ENCODE measurements at places on chromosomes 2 and 18.

GRCh38 chr18:49708662-49709346 lies 104.5 kb downstream of the ACAA2 start:
- no peak for DNase-seq

DNA sequence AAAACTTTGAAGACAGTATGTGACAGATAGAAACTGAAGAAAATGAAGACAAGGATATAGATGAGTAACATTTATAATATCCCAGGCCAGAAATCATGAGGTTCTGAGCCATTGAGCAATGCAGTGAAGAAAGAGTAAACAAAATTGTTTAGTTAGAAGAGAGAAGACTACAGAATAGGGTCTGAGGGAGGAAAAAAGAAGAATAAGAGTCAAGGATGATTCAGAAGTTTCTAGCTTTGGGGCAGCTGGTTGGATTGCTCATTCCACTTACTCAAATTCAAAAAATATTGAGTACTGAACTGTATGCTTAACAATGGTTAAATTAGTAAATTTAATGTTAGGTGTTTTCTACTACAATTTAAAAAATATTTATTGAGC lies 155.0 kb upstream of the OTX1 start:
- no peak for DNase-seq

GRCh38 chr2:128436479-128437203 lies 118.0 kb upstream of the HS6ST1 start:
- DNase-seq: no peak

- no peak for DNase-seq
Observed at GRCh38 chr18:13269521-13270011, 51.0 kb downstream of the LDLRAD4 start.

- no peak for DNase-seq
Observed at GRCh38 chr2:128405467-128405900, 86.8 kb upstream of the HS6ST1 start.

- DNase-seq: no peak
Observed at GRCh38 chr2:21423854-21424253, 300.1 kb downstream of the TDRD15 start.

DNA sequence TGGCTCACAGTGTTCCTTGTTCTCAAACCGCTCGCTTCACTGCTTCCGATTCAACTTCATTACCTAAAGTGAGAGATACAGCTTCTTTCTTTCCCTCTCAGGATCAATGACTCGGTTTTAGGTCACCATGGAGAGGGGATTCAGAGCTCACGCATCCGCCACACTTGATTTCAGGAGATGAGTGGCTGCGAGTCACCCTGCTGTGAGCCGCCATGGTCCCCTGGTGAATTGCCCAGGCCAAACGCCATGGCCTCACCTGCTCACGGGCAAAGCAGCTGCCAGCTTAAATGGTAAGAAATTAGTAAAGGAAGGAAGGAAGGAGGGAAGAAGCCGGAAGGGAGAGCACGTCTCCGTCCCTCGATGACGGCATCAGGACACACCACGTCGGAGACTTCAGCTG lies 60.5 kb downstream of the ADNP2 start:
- DNase-seq: no peak

- DNase-seq: no peak
Observed at GRCh38 chr2:165428926-165429325, 40.6 kb upstream of the CSRNP3 start.

DNA sequence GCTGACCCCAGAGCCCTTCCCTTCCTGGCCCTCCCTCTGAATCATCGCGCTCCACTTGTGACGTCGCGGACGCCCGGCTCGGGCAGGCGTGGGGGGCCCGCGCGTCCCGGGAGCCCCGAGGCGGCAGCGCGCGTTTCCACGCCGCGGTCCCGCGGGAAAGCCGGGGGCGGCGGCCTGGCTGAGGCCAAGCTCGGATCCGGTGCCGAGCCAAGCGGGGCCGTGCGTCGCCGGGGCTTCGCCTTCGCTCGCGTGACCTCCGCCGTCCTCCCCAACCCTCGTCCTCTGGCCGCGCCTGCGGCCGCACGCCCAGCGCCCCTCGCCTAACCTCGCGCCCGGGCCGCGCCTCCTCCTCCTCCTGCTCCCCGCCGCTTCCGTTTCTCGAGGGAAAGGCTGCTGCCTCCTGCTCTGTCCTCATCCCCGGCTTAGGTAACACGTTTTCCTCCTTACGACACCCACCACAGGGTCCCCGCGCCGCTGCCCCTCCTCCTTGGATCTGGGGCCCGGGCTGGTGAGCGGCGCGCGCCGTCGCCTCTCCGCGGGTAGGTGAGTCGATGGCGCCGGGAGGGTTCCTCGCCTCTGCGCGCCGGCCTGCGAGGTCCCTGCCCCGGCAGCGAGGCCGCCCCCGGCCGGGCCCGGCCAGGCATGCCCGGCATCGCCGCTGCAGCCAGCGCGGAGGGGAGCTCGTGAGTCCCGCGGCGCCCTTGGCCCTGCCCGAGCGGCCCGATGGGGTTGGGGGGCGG lies at the start of gene INPP1:
INPP1 (plus strand) TSS at position 54 of the 740 bp plus-strand sequence. CDS start 16,514 bp downstream, outside the sequence.
- no peak for DNase-seq

DNA sequence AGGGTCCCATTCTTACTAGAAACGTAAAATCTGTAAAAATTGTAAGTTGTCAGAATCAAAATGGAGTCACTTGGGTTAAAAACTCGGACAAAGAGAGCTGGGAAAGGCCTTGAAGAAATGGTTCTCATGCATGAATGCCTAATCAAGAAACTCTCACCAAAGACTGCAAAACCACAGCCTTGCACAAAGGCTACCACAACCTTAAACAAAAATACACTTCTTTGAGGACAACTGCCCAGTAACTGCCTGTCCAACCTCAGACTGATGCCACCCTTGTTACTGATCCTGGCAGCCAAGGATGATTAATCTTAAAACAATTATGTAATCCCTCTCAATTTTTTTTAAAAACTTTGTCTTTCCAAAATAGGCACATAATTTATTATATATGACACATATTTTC lies 299.3 kb downstream of the CCDC85A start:
- no peak for DNase-seq

DNA sequence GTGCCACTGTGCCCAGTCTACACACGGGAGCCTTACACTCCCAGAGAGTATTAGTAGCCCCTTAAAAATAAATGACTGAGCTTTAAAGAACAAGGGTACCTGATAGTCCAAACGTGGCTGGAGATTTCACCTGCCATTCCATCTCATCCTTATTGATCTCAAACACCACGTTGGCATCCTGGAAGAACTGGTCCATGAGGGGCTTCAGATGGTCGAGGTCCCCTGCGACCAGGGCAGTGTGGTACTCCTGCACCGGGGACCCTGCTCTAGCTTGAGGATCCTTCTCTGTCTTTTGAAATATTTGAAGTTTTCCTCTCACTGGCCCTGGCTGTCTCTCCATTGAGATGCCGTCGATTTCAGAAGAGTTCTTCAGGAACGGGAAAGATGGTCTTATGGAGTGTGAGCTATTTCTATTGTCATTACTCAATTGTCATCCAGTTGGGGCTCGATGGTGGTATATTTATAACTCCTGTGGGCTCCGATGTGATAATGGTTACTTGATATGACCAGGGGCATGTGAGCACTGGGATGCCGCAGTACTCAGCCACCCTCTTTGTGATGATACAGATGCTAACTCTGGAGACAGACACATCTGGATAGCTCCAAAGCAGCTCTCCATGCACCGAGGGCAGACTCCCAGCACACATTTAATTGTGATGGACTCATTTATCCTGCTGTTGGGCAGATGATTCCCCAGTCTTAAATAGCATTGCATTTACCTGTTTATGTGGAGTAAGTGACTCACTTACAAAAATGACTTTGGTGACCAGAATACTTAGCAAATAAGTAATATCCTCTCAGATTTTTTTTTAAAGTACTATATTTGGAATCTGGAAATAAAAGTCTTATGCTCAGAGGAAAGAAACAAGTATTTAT lies 22.8 kb downstream of the ASB18 start:
- no peak for DNase-seq

GRCh38 chr18:71456206-71456605 lies 1087.9 kb downstream of the CBLN2 start:
- DNase-seq: no peak

DNA sequence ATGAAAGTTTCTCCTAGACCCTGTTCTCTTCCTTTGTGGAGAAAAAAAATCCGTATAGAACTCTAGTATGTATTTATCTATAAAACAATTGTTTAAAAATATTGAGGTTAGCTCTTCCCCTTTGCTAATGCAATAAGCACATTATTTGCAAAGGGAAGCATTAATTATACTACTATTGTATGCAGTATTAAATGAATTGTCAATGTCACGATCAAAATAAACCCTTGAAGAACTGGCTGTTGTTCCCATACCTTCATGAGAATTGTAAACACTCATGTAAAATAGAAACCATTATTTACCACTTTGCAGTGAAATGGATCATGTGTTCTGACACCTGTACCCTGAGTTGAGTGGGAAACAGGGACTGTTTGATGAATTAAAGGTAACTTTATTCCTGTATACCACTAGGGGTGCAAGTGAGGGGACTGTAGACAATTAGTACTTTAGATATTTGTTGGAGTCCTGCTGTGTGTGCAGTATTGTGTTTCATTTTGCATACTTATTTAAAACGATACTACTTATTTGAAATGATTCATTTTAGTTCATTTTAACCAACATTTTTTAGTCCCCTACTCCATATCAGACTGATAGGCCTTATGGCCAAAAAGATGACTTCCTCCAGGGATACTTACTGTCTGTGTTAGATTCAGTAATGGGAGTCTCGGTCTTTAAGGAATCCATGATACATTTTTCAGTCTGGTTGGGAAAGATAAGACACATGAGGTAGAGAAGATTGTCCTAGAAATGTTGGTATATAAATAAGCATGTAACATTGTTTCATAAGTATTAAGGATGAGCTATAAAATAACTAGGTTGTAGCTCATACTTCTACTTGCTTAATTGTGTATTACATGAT lies 7.9 kb downstream of the PKP4 start:
- no peak for DNase-seq

GRCh38 chr2:88651646-88652045 lies 24.4 kb upstream of the EIF2AK3 start:
- DNase-seq: no peak

- DNase-seq: no peak
Observed at GRCh38 chr18:58525517-58525916, 103.4 kb downstream of the ALPK2 start.

DNA sequence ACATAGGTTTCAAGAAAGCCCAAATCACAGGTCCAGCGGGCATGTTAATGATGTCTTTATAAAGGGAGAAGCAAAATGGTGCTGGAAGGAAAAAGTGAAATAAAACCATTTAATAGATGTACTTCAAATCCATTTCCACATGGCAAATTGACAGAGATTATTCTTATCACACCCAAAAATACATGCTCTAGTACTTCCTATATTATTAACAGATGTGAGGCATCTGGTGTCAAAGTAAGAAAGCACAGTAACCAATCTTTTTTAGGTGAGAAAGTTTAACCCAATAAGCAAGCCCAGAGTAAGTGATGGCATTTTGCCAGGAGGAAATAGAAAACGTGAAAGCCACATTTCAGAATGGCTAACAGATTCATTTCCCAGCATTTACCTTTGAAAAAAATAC lies 128.0 kb downstream of the ABCA12 start:
- DNase-seq: no peak

GRCh38 chr2:223230352-223230751 lies 178.4 kb downstream of the KCNE4 start:
- no peak for DNase-seq

DNA sequence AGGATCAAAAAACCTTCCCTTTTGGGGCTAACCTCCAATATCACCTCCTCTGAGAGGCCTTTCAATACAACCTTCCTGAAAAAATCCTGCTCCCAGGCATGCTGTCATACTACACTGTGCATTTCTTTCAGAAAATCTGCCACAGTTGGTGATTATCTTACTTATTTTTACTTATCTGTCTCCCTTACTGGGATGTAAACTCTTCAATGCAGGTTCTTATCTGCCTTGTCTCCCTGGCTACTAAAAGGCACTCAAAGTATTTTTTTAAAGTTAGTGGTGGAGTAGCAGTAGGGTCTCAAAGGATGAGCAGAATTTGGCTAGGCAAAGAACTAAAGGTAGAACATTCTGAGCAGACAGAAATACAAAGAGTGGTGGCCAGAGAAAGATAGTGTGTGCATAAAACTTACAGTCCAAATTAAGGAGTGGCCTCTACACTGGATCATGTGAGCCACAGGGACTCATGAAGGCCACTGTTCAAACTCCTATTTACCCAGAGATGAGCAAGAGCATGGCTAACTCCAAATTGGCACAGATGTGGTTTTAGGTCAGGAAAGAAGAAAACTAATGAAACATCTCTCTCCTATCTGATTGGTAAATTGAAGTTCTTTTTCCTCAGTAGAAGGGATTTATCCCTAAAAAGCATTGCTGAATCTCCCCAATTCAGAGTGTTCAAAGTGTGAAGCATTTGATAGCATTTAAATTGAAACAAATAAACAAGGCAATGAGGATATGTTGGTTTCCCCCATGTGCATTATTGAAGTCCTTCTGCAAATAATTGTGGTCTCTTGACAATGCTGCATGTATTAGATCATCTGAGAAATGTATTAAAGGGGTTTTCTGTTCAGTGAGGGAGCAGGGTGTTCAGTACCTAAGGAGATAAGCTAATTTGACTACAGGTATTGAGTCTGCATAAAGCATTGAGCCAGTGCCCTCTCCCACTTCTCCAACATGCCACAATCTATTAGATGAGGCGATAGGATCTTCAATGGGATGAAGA lies 285.5 kb downstream of the MREG start:
- DNase-seq: no peak

All from stimulated activated CD8-positive, alpha-beta memory T cell treated with anti-CD3 and anti-CD28 coated beads, Interleukin-7, amount 100 ng/mL, for 1 hour (primary cell).